Left lobe of liver (tissue), 2 donors: ENCODE measurements at places on chromosomes 5 and 9.

GRCh38 chr5:127235136-127235535 lies 55.5 kb upstream of the MEGF10 start:
- DNase-seq, result no peak

DNA sequence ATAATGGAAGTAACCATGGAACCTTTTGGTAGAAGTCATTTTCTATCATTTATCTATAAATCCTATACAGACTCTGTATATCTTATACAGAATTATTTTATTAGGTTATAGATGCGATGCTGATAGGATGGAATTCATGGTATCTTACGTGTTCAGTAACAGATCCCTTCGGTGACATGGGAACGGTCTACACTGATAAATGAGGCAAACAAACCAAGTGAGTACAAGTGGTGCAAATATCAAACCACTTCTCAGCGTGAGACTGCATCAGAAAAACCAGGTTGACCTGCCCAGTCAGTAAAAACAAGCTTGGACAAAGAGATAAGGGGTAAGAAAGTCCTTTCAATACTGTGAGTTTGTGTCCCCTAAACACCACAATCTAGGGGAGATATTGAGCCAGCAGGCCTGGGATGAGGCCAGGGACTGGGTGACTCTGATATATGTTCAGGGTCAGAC lies 215.5 kb downstream of the GAPVD1 start:
- DNase-seq, result no peak

GRCh38 chr9:100352201-100352726 lies 478 bp downstream of the TEX10 start:
- no peak for DNase-seq

GRCh38 chr5:97297063-97297703 lies 114.1 kb upstream of the RIOK2 start:
- no peak for DNase-seq

- no peak for DNase-seq
Observed at GRCh38 chr5:73672132-73672531, 46.1 kb downstream of the ARHGEF28 start.

DNA sequence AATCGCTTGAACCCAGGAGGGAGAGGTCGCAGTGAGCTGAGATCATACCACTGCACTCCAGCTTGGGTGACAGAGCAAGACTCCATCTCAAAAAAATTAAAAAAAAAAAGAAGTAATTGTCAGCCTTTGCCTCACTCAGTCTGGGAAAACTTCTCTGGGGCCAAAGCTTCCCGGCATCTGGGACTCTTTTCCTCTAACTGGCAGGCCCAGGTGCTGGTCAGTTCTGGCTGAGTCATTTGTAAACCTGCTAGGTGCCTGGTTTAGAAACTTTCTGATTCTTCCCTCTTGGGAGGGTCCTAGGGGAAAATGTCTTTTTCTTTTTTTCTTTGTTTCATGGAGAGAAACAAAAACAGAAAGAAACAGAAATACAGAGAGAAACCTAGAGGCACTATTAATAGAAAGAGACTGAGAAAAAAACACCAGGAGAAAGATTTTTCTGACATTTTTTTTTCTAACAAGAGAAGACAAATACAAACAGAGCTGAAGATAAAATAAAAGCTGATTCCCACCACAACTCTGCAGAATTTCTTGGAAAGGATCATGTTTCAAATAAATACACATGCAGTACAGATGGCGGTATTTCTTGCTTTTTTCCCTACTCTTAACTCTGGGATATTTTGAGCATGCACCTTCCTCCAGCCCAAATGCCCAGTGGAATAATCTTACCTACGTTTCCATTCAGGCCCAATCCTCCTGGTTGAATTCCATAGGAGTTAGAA lies 22.1 kb upstream of the UBAP2 start:
- DNase-seq, result no peak
